ENCODE measurements at places on chromosomes 11 and 22.

DNA sequence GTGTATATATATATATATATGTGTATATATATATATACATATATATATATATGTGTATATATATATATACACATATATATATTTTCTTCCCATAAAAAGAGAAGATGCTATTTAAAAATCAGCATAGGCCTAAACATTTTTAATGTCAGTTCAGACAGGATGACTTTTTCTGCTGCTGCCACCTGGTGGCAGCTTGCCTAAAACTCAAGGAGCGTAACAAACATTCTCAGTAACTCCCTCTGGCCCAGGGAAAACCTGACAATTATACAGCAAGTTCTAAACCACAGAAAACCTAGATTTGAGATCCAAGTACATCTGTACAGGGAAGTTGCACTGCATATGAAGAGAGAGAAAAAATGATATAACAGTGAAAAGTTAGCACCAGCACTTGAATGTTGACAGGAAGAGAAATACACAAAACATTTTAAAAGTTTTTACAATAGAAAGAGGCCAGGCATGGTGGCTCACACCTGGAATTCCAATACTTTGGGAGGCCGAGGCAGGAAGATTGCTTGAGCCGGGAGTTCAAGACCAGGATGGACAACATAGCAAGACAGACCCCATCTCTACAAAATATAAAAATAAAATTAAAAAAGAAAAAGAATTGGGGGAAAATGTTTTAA lies 16.6 kb downstream of the OR8A1 start:
- DNase-seq = peak; percentile 12

GRCh38 chr22:19146215-19146968 lies 1.9 kb upstream of the ESS2 start:
- DNase-seq = no peak

GRCh38 chr11:94762208-94762607 lies 5.9 kb upstream of the AMOTL1 start:
- no peak for DNase-seq

DNA sequence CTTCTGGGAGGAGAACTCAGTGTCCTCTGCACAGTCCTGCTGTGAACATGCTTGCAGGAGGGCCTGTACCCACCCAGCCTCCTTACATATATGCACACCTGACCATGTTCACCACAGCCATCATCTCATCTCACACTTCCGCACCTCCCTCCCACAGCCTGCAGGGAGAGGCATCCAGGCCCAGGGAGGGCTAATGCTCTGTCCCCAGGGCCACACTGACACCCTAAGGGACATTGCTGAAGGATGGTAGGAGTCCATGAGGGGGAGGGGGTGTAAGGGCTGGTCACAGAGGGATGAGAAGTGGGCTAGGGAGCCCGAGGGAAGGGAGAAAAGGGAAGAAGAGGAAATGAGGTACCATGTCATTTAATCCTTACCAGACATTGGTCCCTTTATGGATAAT lies 4.4 kb upstream of the KCNC1 start:
- DNase-seq = no peak

DNA sequence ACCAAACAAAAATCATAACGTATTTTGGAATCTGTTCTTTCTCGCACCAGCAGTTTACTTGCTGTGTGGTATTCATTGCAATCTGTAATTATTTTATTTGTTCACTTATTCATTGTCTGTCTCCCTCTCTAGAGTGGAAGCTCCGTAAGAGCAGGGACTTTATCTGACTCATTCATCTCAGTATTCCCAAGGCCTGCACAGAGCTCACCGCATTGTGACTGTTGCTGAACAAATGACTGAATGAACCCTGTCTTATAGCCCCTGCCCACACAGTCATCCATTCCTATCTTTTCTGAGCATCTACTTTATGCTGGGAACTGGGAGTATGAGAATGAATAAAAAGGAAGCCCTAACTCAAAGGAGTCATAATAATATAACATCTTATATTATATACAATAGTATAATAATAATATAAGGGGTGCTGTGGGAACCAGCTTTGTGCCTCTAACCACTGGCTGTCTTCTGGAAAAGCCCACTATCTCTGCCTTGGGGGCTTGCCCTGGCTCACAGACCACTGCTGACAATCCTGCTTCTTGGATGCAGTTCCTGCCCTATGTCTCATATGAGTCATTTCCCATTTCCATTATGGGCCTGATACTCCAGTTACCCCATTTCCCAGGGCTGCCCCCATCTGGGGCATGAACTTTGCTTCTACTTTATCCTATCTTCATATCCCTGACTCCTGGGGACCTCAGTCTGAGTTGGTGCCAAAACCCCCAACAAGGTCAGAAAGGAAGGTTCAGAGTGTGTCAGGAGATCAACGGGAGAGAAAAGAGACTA lies 11.0 kb downstream of the XRRA1 start:
- DNase-seq = no peak

DNA sequence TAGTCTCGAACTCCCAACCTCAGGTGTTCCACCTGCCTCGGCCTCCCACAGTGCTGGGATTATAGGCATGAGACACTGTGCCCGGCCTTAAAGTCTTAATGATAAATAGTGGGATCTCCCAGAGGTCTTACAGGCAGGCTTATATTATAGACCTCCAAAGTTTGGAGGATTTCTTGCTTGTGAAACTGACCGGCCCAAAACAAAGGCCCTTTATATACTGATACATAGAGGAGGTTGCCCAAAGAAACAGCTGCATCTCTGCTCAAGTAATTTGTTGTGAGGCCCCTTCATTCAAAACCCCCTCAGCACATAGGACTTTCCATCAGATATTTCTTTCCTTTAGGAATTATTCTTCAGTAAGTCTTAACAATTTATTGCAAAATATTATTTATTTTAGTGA lies 27.4 kb upstream of the RDX start:
- DNase-seq = no peak

- DNase-seq = peak; percentile 52
Measured at GRCh38 chr11:84437071-84437980, 1151.2 kb upstream of the CCDC90B start.

- no peak for DNase-seq
Measured at GRCh38 chr11:131938351-131938751, 567.9 kb downstream of the NTM start.

DNA sequence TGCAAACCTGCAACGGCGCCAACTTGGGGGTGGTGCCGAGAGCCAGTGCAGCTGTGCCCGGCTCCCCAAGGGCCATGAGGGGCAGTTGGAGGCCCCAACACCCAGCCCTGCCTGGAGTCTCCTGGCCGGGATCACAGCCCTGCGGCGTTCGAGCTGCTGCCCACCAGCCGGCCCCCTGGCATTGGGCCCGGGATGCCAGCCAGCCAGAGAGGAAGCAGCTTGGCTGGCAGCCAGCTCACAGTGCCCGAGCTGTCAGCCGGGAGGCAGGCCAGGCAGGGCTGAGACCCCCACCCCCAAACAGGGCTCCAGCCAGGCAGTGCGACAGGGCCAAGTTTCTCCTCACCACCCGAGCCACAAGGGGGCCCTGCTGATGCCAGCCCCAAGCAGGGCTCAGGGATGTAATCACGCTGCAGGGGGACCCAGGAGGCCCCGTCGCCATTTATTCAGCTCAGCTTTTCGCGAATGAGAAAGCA lies 26.0 kb upstream of the TCF20 start:
- no peak for DNase-seq

GRCh38 chr22:25000686-25001085 lies 48.2 kb downstream of the KIAA1671 start:
- DNase-seq = no peak

DNA sequence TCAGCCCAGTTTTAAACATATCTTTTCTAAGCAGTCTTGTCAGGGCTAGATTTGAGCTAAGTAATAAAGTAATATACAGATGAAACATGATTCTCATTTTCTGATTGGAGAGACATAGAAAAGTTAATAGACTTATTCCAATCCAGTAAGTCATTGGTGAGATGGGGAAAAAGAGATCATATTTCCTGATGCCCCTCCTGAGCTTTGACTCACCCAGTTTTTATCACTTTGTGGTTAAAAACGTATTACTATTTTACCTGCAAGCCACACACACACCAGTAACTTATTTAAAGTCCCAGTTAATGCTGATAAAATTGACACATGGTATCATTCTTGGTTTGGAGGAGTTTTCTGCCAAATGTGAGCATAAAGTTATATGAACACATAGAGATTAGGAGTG lies 306.8 kb downstream of the CADM1 start:
- no peak for DNase-seq

DNA sequence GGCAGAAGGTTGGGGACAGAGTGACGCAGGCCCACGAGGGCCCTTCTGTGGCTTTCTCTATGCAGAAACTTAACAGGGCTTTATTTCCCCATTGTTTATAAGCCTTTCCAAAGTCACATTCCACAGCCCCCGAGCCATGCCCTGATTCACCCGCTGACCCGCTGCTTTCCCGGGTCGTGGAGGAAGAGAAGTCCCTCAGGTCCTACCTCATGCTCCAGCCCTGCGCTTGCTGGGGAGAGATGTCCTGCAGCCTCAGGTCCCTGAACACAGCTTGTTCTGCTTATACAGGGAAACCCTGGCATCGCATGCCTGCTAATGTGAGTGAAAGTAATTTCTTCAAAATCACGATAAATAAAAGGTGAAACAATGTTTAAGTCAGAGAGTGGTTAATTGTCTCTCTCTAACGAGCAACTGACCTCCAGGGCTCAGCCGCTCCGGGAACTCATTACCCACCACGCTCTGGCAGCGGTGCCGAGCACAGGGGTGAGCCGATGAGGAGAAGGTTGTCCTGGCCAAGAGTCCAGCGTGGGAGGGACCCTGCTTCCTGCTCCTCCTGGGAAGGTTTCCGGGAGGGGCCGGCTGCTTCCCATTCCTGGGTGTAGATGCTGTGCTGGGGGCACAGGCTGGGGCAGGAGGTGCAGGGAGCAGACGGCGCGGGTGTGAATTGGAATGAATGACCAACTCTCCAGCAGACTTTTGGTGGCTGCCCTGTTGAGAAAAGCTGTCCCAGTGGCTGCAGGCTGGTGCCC lies 595.2 kb downstream of the BRD1 start:
- DNase-seq = no peak

DNA sequence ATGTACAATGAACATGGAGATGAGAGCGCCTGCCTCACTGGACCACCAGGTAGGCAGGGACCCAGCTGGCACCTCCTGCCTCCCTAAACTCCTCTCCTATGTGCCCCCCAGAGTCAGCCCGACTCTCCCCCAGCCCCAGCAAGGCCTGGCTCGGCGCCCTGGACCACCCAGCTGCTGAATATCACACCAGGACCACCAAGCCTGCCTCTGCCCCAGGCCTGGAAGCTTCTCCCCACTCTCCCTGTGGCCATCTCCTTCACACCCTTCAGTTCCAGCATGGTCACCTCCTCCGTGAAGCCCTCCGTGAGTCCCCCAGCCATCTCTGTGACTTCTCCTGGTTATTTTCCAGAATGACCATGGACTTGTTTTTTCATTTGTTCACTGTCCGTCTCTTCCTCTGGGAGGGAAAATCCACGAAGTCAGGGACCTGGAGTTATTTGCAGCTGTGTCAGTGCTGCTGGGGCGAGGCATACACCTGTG lies 6.4 kb upstream of the LSP1 start:
- no peak for DNase-seq
